Fibroblast of the aortic adventitia (primary cell): ENCODE measurements at places on chromosomes 11 and 22. TPM values are rescaled to one million over a fixed set of nuclear protein-coding genes. Genes with fewer than 3 reads are reported as not detected.

The FHIP1B gene
- total RNA-seq, result 6.4 and 15.6 TPM in 2 replicates

DNA sequence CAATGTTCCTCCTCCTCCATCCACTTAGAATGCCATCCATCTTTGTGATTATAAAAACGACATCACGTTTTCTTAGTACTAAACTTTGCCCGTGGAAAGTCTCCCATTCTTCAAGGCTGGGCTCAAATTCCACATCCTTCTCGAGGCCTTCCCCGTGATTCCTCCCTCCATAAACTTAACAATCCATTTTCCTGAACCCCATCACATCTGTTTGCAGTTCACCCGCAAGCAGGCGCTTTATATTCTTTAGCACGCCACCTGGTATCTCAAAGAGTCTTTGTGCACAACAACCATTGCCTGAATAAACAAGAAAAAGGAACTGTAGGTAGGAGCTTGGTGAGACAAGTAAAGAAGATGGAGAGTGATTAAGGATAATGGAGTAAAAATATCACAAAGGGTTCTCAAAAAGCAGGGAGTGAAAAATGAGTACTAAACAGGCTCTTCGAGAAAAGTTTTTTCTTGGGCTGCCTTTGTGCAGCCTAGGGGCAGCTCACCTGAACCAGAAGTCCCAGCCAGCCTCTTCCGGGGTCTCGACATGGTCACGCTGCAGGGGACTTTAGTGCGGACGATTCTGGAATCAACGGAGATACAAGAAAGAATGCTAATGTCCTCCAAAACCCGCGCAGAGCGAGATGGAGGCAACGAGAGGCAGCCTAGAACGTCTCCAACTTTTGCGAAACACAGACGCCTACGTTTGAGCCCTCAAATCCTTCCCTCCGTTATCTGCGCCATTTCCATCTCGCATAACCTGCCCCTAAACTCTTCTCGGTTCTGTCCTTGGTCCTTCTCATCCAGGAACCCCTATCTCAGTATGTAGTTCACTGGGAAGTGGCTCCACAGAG, 585 bp downstream of the THYN1 start:
- DNase-seq, result no peak

The WT1 gene
- 0.27 and 46.6 TPM in 2 replicates for total RNA-seq

- no peak for DNase-seq
Measured at GRCh38 chr11:64249563-64250414, 1.5 kb upstream of the PLCB3 start.

DNA sequence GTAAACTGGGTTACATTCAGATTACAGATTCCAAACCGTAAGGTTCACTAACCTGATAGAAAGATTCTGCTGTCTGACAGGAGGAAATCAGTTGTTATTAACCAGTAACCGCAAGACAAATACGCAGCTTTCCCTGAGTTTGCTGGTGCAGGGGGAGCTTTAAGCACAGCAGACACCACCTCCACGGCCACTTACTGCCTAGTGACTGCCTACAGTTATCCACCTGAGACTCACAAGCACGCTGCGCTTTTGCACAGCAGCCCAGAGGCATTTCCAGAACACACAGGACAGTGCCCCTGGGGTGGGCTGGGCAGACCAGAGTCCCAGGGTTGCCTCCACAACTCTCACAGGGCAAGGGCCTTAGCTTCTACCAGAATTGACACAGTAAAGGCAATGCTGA, 90.9 kb downstream of the CTTN start:
- DNase-seq, result no peak

The UPK2 gene
- not detected in 2 replicates for total RNA-seq

GRCh38 chr11:34438529-34439507, at the start of gene CAT:
Gene CAT, plus strand, starts transcription at chr11:34438934. Its CDS starts 80 bp downstream, at chr11:34439014.
- peak; percentile 98 for DNase-seq

DNA sequence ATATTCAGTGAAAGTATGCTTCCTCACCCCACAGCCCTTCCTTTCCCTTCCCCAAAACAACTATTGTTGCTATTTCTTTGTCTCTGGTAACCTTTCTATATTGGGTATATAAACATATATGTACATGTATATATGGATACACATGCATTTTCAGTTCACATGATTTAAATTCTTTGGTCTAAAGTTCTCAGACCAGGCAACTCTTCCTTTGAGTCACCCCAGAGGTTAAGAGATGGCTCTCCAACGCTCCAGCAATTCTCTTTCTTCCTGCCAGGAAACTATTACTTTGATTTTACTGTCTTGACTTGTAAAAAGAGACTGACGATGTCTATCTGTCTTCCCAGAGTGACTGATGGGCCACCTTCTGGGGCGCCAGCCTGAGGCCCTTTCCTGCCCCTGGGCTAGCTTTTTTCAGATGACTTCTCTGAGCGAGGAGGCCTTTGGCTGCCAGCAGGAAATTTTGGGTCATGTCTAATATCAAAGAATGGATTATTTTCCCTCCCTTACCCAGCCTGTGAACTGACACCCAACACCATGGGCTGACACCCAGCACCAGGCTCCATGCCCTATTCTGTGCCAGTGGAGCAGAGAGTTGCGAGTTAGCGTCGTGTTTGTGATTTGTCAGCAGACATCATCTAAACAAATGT, 14.4 kb upstream of the ST3GAL4 start:
- DNase-seq, result no peak

The GDPD4 gene
- total RNA-seq, result not detected in 2 replicates

The RFPL1 gene
- not detected in 2 replicates for total RNA-seq

The DSCAML1 gene
- not detected in 2 replicates for total RNA-seq

- DNase-seq, result no peak
Measured at GRCh38 chr11:927871-928270, 2.2 kb downstream of the AP2A2 start.

GRCh38 chr11:58575377-58576020, at the start of gene LPXN:
Gene LPXN, minus strand, starts transcription at chr11:58575856. Its CDS starts 84 bp downstream, at chr11:58575772.
- DNase-seq, result peak; percentile 53

The CCND1 gene
- 344 and 770 TPM in 2 replicates for total RNA-seq

The CTSF gene
- 35.0 and 47.1 TPM in 2 replicates for total RNA-seq

GRCh38 chr11:10407055-10407454, 48.0 kb upstream of the AMPD3 start:
- peak; percentile 28 for DNase-seq

- DNase-seq, result no peak
Measured at GRCh38 chr22:20966883-20967696, at the start of gene AIFM3. Gene AIFM3, plus strand, starts transcription at chr22:20967255. Its CDS starts 690 bp downstream, at chr22:20967945.

- no peak for DNase-seq
Measured at GRCh38 chr11:95081412-95081811, 8.2 kb upstream of the ENDOD1 start.

DNA sequence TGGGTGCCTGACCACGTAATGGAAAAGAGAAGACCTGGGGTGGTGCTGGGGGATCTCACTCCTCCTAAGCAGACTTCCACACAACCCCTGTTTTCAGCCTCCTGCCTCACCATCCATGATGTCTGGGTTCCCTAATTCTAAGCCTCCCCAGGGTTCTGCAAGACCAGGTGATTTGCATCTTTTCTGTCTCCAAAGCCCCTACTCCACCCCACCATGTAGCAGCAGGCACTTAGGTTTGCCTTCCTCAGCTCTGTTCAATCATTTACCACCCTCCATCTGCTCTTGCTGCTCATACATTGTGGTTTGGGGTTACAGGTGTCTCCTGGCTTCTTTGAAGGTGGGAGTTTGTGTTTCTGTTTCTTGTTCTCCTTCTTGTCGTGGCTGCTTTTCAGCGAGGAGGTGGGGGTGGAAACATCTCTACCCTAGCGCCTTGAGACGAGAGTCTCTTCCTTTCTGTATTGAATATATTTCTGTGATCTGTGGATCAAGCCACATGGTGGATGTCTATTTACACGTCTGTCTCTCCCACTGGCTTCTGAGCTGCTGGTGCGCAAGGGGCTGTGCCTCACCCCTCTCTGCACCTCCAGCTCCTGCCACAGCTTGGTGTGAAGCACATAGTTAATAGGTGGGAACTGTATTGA, 6.6 kb upstream of the SSTR3 start:
- no peak for DNase-seq

The MOGAT2 gene
- total RNA-seq, result not detected in 2 replicates

DNA sequence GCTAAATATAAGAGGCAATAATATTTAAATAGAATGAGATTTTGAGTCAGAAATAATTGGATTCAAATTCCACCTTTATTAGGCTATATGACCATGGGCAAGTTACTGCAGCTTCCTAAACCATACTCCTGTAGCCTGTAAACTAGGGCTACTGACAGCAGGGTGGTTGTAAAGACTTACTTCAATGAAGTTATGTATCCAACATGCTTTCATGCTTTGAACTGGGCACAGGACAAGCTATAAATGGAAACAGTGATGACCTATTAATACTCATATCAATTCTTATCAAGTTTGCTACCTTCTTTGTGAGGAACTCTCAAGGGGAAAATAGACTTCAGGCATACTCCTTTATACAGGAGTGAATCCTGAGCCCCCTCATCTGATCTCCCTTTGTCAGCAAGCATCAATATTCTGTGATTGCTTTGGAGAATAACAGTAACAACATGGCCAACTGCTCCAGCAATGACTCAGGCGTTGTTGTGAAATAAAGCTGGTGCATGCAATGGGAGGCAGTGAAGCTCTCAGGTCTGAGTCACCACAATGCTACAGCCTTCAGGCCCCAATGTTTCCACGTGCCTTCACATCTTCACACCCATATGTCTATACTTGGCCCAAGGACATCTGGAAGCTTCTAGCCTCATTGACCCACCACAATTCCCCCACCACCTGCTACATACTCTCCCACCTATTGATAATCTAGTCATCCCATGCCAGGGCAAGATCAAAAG, 102.5 kb downstream of the KCNA4 start:
- DNase-seq, result no peak

The CRYBA4 gene
- not detected in 2 replicates for total RNA-seq

- DNase-seq, result no peak
Measured at GRCh38 chr11:61295596-61295926, 445 bp upstream of the VWCE start.

The HBB gene
- not detected in 2 replicates for total RNA-seq

DNA sequence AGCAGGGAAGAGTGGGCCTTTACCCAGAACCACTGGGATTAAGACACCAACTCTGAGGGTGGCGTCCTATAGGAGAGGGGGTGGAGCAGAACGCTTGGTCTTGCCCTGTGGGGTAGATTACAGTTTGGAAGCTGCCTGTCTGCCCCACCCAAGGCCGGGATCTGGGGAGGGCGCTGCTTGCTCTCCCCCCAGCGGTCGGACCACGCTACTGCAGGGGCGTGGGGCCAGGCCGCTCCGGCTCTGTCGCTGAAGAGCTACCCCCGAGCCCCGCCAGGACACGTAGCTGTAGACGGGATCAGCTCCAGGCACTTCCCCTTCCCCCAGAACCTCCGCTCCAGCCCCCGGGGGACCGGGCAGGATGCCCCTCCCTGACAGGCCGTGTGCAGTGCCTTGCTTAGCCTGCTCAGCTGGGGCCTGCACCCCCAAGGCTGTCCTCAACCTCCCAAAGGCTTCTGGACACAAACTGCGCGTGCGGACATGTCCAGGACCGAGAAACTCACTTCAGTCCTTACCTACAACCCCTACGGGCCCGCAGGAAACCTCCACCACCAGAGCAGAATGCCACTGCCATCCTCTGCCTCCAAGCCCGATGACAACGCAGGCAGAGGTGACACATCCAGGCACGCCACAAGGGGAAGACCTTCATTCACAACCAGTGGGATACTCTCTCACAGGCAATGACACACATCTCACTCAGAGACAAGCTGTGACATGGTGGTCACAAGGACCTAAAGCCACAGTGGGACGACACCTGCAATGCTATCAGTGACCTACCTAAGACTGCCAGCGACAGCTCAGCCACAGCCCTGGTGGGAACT, 3.6 kb downstream of the AHNAK start:
- DNase-seq, result peak; percentile 86

DNA sequence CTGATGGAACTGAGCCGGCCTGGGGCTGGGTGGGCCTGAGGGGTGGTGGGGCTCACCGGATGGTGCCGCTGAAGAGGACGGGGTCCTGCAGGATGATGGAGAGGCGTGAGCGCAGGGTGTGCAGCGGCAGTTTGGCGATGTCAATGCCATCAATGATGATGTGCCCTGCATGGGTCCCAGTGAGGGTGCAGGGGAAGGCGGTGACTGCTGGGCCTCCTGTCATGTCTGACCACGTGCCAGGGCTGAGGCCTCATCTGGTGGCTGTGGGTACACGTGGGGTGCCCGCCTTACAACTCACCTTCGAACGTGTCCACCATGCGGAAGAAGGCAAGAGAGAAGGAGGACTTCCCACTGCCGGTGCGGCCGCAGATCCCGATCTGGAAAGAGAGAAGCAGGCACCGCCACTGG, 7.1 kb upstream of the KCNJ11 start:
- DNase-seq, result no peak

The CHKA gene
- 5.2 and 8.3 TPM in 2 replicates for total RNA-seq
